ENCODE measurements at places on chromosomes 12 and 14.

DNA sequence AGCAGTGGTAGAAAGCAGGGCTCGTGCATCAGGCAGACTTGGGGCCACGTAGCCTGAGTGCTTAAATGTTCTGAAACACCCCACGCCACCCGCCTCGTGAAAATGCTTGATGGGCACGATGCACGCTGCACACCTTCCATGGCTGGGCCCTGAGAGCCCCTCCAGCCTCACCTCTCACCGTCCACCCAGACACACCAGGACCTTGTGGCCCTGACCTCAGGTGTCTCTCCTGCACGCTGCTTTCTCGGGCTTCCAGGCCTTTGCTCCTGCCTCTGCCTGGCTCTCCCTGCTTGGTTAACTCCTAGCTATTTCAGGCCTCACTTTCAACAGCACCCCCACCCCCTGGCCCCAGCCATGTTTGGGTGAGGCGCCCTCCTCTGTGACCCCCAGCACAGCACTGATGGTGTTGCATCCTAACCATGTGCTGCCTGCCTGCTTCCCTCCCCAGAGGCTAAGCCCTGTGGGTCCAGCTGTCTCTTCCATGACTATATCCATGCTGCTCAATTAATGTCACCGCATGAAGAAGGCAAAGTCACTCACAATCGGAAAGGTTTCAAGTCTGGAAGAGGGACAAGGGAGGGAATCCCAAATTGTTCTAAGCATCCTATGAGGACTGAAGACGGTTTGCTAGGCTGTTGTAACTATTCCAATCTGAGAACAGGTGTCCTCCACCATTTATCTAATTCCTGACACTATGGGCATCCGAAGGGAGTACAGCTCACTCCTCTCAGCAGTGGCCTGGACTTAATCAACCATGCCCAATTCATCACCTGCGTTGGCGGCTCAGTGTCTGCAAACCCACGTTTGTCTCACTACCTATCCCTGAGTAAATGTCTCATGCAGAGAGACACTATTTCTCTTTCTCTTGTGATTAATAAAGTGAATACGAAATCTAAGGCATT, 82.2 kb downstream of the CCDC88C start:
- no peak for DNase-seq

GRCh38 chr14:74569387-74569786, 42.6 kb downstream of the LTBP2 start:
- no peak for DNase-seq

DNA sequence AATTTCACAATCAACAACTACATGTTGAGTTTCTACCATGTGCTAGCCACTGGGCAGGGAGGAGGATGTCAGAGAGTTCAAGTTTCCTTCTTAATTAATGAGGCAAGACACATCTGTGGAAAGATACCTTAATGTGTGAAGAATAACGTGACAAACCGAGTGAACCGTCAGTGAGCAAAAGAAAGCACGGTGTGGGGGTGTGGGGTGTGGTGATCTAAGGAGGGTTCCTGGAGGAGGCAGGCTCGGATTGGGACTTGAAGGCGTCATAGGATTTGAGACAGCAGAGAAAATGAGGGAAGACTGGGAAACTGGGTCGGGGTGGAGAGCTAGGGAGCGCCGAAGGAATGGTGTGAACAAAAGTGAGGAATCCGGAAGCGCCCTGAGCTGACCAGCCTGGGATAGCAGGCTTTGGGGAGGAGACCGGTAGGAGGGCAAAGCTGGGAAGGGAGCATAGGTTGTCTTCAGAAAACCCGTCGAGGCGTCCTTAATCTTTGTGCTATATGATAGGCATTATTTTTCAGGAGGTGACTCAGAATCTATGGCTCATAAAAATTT, 22.3 kb downstream of the GALNT8 start:
- no peak for DNase-seq

GRCh38 chr12:1080520-1081223, 89.6 kb downstream of the ERC1 start:
- no peak for DNase-seq

DNA sequence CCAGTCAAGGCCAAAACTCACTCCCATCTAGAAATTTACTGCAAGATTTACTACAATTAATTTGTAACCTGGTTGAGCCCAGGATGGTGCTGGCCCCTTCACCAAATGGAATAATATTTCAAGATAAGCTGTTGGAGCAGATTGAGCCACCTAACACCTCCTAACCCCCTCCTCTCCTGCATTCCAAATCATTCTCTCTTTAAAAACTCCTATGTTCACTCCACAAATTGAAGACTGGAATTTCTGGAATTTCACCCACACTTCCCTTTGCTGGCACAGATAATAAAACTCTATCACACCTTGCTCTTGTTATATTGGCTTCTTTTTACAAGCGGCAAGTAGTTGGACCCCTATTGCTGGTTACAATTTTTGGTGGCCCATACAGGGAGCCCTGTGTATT, 41.7 kb downstream of the MIS18BP1 start:
- DNase-seq = no peak

GRCh38 chr12:22458298-22458937, 85.9 kb downstream of the C2CD5 start:
- no peak for DNase-seq

DNA sequence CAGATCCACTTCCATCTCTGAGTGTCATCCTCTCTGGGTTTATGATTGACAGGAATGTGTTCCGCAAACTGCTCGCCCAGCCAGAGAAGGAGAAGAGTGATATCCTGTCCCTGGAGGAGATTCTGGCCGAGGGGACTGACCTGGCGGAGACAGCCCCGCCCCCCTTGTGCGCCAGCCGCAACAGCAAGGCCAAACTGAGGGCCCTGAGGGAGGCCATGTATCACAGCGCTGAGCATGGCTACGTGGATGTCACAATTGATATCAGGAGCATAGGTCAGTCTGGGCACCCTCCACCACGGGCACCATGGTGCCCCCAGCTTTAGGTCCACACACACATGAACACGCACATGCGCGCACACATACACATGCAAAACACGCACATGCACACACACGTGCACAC, 67.5 kb upstream of the PWP1 start:
- no peak for DNase-seq

GRCh38 chr12:132689227-132689626, 1.8 kb downstream of the PXMP2 start:
- DNase-seq = no peak

DNA sequence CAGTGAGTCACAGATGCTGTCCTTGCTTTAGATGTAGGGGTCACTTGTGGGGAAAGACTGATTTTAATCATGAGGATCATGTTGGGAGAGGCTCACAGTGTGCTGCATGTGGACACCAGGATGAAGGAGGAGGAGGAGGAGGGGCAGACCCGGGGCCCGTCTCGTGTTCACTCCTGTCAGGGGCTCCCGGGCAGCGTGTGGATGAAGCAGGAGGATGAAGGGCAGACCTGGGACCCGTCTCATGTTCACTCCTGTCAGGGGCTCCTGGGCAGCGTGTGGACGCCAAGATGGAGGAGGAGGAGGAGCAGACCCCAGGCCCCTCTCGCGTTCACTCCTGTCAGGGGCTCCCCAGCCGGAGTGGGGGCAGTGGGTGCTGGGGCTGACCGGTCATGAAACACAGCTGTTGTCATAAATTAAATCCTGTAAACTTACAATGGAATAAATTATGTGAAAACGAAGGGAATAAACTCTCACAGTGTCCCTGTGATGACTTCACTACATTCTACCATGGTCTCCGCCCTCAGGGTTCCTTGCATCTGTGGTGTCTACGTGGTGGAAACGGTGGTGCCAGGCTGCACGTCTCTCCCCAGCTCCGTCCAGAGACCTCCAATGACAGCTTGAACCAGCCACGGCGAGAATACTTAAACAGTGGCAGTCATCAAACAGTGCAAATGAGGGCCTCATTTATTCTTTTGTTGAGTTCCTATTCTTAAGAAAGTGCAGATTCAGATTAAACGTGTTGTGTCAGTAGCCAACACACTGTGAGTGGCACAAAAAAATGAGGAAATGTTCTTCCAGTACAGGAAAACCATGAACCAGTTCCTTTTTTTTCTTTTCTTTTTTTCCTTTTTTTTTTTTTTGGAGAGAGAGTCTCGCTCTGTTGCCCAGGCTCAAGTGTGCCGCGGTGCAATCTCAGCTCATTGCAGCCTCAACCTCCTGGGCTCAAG, 37.7 kb upstream of the SFSWAP start:
- no peak for DNase-seq

DNA sequence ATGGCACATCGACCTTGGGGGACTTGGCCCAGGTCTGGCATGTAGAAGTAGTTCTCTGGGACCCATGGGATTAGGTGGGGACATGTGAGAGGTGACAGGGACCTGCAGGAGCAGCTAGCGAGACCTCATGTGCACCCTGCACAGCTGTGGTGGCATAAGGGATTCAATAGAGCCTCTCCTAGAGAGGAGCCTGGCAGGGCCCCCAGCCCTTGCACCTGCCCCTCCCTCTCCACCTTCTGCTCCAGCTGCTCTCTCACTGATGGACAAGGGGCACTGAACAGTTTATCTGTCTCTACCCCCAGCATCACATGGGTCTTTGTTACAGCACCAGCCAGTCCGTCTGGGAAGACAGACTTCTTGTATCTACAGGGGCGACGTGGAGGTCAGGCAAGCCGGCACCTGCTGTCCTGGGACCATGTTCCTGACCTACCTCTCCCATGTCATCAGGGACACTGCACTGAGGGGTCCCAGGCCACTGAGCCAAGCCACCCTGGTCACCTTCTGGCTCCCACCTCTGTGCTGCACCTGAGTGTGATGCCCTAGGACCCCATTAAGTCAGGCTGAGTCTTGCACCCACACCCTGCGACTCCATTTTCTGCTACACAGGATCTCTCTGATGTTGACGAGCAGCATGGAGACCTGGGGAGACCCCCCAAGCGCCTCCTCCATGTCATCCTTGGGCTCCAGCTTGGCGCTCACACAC, 32.6 kb downstream of the DDX11 start:
- DNase-seq = no peak

GRCh38 chr14:81529391-81529790, 4.3 kb downstream of the SEL1L start:
- DNase-seq = no peak

- DNase-seq = no peak
Observed at GRCh38 chr12:95633732-95634465, 82.6 kb upstream of the USP44 start.

DNA sequence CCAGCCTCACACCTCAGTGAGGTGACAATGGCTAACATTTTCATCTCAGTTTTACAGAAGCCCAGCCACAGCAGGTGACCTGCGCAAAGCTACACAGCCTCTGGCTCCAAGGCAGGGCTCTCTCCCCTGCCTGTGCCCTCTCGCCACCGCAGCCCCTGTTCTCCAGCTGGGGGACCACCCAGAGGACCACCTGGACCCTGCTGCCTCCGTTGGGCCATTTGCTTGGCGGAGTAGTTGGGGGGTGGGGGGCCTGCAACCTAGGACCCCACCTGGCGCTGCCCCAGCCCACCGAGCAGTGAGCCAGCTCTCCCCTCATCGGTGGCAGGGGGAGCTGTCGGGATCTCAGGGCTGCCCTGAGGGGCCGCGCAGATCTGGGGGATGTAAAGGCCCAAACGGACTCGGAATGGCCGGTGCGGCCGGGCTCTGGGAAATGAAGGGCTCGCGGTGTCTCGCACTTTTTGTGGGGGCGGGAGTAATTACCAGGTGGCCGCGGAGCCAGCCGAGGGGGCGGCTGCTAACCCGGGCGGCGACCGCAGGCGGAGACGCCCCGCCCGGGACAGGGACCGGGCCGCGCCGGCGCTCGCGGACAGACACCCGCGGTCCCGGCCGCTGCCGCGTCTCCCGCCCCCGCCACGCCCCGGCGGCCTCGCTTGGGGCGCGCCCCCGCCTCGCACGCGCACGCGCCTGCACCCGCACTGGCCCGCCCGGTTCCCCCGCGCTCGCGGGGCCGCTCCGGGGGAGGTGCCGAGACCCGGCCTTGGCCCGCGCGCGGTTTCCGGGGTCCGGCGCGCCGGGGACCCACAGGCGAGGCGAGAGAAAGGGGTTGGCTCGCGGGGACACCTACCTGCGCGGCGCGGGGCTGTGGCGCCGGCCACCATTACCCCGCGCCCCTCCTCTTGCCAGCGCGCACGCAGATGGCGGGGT, 8.6 kb upstream of the GPR68 start:
- no peak for DNase-seq
